ENCODE measurements at places on chromosomes 6 and 20.
A peak's percentile ranks its signal among the peaks of the same experiment; 100 is the strongest.

DNA sequence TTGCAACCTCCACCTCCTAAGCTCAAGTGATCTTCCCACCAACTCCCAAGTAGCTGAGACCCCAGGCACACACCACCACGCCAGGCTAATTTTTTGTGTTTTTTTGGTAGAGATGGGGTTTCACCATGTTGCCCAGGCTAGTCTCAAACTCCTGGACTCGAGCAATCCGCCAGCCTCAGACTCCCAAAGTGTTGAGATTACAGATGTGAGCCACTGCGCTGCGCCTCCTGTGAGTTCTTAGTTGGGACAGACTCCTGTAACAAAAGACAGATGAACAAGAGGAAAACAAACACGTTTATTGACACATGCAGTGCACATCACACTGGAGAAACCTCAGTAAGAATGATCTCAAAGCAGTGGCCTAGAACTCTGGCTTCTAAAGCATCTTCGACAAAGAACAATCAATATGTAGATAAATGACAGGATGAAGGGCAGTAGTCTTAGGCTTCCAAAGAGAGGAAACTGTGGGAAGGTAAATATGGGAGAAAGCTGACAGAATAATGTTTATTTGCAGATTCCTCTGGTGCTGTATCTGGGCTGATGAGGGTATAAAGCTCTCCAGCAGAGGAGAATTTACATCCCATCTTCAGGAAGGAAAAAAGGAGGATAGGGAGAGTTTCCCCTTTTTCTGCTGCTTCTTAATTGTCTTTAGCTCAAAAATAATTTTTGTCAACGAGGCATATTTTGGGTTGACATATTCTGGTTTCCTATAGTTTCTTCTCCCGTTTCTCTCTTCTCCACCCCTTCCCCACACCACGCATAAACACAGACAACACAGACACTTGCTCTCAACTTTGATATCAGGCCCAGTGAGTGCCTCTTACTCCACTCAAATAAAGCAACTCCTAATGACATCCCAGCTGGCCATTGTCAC, 84.7 kb upstream of the TNFAIP3 start:
- DNase-seq = no peak

- no peak for DNase-seq
Observed at GRCh38 chr6:88366672-88367071, 200.5 kb upstream of the CNR1 start.

DNA sequence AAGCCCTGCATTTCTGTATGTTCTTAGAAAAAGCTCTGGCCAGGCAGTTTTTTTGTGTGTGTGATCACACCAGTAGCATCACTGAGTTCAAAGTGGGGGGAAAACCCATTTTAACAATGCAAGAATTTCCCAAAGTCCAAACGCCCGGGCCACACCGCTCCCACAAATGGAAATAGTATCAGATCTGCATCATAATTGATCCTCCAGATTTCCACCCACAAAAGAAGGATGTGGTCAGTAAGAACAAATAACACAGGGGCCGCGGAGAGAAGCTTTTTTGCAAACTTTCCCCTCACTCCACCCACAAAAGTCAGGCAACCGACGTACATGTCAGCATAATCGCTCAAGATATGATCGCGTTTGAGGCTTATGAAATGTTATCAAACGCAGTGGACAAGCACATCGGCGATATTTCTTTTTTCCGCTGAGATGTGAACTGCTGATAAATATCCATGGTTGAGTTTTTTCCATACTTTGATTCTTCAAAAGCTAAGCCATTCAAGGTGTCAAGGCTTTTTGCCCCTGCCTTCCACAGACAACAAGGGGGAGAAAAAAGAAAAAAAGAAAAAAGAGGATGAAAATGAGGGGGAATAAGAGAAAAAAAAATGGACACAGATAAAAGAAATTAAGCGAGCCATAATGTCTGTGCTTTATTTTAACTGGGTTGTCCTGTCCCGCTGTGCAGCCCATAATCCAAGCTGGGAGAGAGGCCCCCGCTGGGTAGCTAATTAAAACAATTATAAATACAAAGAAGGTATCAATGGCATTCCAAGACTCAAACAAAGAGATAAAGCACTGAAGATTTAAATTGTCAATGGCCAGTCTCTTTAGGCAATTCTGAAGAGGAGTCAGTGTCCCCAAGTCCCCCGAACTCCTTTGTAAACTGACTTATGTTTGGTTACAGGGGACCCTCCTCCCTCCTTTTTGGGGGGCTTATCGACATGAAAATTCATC, 143.5 kb downstream of the ZFP64 start:
- peak; percentile 20 for DNase-seq

DNA sequence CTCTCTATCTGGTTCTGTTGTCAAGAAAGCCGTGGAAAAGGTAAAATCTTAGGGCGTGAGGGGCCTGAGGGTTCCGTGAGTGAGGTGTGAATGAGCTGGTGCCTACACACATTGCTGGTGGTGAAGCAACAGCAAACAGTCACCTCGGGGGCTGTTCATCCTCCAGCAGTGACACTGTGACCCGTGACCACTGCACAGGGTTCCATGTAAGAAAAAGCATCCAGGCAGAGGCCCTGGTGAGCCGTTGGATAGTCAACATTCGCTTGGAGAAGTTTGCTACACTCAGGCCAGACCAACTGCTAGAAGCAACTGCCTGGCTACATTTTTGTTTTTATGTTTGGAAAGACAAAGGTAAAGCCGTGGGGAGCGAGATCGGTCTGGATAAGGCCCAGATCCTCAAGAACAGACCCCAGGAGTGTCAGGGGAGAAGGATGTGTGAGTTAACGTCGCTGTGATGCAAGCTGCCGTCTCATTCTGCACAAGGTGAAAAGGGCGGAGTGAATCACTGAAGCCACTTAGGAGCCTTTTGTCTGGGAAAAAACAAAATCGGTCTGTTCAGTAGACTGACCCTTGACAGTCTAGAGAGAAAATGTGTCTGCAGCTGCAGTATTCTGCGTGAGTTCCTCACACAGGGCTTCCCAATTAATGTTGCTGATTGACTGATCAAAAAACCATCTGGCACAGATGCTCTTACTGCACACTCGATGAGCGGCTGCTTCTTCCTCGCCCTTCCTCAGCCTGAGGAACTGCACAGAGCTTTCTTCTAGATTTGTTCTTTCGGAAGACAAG, 404.0 kb downstream of the SMOC2 start:
- DNase-seq = no peak

DNA sequence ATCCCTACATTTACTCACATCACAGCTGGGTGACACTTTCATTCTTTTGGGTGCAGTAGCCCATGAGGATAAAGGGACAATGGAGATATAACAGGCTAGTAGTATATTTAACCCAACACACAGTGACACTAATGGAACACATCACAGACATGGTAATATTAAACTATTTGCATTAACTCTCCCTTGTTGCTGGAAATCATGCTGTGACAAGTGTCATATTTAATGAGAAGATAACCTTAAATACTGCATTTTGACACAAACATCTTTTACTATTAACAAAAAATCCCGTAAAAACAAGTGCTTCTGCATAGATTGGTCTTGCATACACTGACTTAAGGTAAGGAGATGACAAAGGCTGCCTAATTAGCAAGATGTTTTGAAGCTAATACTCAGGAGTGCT, 45.5 kb downstream of the CNR1 start:
- no peak for DNase-seq

- DNase-seq = no peak
Observed at GRCh38 chr20:10061641-10062040, 26.9 kb downstream of the ANKEF1 start.

GRCh38 chr6:113433335-113433991, 423.7 kb upstream of the MARCKS start:
- no peak for DNase-seq

DNA sequence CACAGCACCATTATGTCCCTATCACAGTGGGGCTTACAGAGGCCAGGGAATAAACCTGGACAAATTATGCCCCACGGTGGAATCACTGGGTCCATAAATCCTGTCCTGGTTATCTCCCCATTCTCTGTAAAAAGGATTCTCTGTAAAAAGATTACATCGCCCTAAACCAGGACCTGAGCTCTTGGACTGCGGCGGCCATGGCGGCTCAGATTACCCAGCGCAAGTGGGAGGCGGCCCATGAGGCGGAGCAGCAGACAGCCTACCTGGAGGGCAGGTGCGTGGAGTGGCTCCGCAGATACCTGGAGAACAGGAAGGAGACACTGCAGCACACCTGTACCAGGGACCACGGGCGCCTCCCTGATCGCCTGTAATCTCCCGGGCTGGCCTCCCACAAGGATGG, 8.4 kb upstream of the HLA-A start:
- no peak for DNase-seq

- DNase-seq = peak; percentile 39
Observed at GRCh38 chr6:42520786-42521607, 42.8 kb upstream of the UBR2 start.

DNA sequence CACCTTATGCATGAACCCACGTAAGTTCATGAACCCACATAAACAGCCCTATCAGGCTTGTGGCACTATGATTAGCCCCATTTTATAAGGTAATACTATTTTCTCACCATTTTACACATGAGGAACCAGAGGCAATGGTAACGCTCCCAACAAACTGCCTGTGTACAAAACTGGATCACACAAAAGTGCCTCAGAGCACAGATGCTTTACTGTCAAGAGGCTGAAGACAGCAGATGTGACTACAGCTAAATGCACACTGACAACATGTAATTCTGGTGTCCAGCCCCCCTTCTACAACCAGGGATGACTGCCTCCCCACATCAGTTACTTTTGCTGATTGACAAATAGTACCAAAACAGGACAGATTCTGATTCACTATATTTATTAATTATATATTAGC, 69.6 kb downstream of the GMDS start:
- DNase-seq = no peak

DNA sequence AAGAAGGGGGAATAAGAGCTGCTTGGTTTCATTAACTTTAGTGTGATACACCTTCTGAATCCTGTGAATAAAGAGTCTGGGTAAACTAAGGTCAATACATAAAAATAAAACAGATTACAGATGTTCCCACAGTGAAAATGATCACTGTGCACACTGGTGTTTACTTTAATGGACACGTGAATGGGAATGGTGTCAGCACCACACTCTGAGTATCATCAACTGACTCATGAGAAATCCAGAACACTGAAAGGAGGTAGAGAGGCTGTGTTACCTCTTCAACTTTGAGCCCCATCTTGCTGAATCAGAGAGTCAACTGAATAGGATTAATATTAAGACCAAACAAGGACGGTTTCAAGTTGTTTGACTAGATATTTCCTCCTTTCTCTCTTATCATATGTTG, 75.0 kb downstream of the ELOVL4 start:
- no peak for DNase-seq

DNA sequence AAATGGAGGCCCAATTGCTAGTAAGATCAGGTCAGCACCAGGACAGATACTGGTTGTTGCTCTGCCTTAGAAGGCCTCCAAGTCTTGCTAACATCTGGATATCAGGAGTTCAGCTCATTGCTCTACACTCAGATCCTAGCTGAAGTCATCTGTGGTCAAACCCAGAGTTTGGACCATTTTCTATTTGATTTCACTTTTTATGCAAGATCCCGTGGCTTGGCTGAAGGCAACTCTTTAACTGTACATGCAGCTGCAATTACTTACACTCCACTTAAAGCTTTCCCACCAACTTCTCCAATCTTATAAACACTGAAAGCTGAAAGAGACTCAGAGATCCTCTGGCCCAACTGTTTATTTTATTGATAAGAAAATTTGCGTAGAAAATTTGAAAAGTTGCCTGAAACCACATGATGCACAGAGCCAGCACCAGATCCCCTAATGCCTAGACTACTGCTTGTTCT, 2.7 kb downstream of the SLC17A2 start:
- DNase-seq = no peak

DNA sequence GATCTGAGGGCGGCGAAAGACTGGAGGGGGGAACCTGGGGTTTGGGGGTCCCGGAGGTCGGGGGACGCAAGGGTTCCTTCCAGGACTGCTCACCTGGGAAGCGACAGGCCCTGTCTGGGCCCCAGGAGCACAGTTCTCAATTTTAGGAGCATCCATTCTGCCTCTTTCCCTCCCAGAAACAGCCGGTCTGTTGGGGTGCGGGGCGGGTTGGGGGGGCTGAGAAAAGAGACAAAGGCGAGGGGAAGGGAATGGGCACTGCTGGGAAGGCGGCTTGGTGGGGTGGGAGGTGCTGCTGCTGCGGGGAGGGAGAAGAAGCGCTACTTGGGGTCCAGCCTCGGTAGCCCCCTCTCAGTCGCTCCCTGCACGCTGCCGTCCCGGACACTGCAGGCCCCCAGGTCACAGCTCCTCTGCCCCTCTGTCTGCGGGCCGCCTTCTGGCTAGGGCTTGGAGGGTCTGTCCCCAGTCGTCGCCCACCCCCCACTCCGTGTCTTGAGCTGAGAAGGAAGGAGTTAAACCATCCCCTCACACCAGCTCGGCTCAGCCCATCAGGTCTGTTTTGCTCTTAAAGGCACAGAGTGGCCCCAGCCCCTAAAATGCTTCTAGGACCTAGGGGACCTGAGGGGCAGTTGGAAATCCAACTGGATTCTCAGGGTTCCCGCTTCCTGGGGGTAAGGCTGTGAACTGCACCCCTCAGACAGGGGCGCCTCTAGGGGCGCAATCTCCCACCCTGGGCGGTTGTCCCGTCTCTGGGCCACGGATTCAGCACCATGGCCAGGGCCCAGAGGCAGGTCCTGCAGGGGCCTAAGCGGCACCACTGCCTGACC, 690 bp downstream of the GDAP1L1 start:
- no peak for DNase-seq

DNA sequence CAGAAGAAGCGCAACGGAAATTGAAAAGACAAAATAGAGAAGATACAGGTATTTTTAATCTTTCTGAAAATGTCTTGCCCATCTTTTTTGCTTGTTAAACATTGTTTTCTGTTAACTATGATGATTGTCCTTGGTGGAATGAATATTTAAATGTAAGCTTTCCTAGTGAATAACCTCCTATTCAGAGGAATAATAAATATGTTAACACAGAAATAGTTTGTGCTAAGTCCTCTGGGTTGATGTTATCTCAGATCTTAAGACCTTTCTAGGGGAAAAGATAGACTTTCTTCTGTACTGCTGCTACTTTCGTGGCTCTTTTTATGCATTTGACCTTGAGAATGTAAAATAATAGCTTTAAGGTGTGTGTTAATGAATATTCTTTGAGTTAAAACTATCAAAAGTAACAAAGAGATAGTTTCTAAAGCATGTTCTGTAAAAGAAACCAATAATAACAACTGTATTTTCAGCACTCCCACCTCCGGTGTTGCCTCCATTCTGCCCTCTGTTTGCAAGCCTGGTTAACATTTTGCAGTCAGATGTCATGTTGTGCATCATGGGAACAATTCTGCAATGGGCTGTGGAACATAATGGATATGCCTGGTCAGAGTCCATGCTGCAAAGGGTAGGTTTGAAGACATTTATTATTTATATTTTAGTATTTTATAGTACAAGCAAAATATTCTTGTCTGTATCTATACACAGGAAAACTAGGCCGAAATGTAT, 70.2 kb downstream of the PRPH2 start:
- DNase-seq = no peak

GRCh38 chr20:9236458-9236857, 167.6 kb downstream of the PLCB4 start:
- no peak for DNase-seq

Measured in HS-27A (cell line).